T-helper 1 cell (primary cell): ENCODE measurements at places on chromosomes 7 and 10.

DNA sequence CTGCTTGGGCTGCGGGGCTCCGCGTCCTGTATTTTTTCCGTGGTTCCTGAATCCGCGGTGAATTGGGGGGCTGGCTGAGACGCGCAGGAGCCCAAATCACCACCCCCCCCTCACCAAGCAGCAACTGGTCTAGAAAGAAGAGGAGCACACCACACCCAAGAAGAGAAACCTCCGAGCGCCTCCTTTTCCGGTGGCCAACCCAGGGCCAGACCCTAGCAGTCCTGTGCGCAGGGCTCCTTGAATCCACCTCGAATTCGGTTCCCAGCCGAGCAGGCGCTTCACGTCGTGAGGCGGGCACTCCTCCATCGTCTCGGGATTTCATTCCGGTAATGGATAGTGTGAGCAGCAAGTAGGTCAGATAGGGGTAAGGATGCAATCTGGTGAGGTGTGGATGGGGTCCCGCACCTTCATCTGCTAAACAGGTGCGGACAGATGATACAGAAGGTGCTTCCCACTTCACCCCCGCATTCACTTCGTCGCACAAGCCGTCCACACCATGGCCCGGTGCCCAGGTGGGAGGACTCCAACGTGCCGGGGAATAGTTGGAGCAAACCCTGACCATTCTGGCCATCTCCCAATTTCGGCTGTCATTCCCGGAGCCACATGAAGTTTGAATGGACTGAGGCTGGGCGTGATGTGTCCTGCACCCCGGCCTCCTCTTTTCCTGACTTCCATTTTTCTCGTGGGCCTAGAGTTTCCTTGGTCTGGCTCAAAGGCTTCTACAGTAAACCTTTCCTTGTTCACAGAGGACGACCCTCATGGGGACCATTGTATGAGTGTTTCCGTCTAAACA lies 19.8 kb upstream of the ZNF273 start:
- no peak for DNase-seq

DNA sequence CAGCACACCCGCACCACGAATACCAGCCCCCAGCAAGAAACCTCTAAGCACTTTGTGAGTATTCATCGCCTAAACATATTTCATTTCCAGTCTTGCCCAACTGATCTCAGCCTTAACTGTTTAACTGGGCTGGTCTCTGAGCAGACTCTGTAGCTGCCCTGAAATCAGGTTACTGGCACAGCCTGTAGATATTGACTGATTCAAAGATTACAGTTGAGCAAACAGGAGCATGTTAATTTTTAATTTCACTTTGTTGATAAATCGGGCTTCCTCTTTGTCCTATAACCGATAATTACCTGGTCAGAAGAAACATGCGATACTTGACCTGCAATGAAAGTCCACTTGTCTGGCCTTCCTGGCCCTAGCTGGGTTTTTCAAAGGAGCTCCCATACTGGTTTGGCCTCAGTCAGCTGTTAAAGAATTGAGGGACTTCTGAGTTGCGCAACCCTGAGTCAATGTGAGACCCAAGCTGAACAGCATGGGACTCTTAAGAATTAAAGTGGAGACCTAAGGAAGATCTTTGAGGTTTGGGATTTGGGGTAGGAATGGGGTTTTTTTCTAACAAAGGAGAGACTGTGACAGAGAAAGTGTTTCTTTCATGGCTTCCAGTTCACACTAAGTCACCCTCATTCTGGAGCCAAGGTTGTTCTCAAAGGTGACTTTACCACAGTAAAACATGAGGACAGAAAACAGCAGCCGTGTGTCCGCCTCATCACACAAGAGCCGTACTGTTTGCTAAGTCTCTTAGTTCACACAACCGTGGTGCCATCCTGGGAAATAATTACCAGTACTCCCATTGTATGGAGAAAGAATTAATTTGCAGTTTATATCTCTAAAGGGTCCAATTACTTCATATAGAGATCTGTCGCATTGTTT lies 75.9 kb downstream of the PPP1R3C start:
- DNase-seq: no peak

DNA sequence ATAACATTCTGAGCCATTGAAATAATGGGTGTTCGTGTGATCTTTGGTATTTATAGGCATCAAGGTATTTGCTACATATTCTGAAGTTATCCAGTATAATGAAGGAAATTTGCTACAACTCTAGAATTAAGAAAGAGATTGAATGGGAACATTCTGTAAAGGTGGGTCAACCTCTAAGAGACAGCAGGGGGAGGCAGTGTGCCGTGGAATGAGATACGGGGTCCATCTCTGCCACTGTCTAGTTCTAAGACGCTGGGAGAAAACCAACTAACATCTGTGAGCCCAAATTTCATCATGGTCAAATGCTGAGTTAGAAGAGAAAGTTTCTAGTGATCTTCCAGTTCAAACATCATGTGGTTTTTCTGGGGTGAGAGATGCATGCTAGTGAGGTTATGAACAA lies 368.9 kb downstream of the SORCS1 start:
- DNase-seq: no peak

DNA sequence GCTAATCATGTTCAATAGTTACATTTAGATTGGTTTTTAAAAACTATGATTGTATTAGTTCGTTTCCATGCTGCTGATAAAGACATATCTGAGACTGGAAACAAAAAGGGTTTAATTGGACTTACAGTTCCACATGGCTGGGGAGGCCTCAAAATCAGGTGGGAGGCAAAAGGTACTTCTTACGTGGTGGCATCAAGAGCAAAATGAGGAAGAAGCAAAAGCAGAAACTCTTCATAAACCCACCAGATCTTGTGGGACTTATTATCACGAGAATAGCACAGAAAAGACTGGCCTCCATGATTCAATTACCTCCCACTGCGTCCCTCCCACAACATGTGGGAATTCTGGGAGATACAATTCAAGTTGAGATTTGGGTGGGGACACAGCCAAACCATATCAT lies 34.1 kb upstream of the CC2D2B start:
- DNase-seq: no peak

DNA sequence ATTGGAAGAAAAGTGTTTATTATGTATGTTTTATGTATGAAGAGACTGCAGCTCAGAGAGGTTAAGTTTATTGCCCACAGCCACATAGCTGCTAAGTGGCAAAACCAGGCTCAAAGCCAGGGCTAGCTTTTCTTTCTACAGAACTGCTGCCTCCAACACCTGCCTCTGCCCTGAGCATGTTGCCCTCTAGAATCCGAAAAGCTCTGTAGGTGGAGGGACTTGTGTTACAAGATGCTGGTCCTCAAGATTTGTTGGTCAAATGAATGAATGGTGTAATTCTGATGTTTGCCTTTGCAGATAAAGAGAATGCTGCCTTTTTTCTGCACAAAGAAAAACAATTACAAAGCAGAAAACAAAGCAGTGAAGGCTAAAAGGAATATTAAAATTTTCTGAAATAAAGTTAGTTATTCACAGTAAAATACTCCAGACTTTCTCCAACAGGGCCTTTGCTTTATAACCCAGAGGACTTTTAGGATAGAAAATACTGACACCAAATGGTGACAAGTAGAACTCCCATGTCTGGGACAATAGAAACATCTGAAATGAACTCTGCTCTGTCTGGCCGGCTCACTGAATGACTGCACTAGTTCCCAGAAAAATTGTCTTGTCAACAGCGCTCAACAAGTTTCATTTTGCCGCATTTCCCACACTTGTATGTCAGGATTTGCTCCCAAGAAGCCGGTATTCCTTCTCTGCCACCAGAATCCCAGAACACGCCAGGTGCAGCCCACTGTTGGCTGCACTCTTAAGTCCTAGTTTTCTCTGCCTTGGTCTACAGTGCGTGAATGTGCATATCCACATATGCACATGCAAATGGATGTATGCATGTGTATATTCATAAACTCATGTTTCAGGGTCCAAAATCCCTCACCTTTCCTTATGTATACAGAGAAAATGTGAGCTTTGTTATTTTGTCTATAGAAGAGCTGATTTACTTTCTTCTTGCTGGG lies 11.0 kb upstream of the DNTT start:
- no peak for DNase-seq
